ENCODE measurements at places on chromosomes 2 and 18.

GRCh38 chr2:165950438-165950837, 3.1 kb downstream of the TTC21B start:
- no peak for DNase-seq

DNA sequence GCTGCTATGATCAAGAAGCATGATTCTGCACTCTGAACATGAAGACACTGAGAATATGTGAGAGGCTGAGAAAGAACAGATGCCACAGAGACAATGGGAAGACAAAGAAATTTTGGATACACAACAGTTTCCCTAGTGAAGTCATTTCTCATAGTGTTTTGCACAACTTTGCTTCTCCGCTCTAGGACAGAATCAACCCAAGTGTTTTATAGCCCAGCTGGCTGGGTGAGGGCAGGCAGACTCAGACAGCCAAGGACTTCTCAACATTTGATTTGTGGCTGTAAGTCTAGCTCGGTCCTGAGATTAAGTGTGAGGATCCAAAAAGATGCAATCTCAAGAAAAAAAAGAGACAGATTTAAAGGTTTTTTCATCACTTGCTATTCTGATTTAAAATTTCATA, 536.5 kb upstream of the CRIM1 start:
- no peak for DNase-seq

DNA sequence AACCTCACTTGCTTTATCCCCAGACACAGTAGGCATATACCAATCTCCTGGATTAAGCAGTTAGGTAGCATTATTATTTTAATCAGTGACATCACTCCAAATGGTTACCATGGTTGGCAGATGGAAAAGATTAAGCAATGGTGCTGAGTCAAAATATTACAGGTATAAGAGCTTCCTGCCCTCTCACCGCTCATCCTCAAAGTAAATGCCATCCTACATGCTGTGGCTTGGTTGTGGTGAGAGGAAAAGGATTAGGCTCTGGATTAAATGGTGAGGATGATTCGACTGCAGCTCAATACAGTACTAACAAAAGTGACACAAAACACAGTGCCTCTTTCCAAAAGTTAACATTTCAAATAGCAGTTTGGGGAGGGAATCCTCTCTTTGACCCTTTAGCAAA, 108.9 kb upstream of the ACAA2 start:
- no peak for DNase-seq

- no peak for DNase-seq
Observed at GRCh38 chr2:128668946-128669345, 350.3 kb upstream of the HS6ST1 start.

GRCh38 chr2:95530734-95531133, 46.2 kb upstream of the TRIM43B start:
- no peak for DNase-seq

- peak; percentile 65 for DNase-seq
Observed at GRCh38 chr2:54551123-54551756, 95.1 kb downstream of the SPTBN1 start.

DNA sequence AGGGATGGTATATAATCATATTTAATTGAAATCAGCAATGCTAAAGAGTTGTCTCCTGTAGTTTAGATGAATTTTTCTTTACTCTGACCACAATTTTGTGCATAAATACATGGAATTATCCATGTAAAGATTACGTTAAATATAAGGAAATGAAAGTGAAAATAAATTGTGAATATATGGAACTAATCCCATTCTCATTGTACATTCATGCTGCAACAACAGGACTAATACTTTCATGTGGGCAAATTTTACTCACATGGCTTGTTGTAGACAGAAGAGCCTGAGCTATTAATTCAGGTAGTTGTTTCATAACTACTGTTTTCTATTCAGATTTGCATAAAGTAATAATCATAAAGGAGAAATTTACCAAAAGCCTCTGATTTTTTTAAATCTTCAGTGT, 357.8 kb downstream of the ARHGAP15 start:
- no peak for DNase-seq

DNA sequence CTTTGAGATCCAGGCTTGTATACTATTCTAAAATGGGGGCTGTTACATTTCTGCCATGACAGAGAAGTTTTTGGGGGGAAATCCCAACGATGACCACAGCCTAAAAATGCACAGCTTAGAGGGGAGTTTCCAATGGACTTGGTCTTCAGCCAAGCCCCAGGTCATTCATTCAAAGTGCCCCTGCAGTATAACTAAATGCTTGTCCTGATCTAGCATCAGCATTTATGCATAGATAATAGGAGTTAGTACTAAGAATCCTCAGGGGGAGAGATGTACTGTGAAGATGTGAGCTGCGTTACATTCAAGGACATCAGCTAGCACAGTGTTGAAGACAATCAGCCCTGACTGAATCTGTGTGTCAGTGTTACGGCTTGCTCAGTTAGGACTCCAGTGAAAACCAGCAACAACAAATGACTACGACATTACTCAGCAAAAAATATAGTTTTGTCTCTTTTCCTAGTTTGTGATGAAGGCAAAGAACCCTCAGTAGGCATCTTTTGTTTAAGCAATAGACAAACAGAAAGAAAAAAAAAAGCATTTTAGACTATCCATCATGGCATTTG, 160.9 kb downstream of the ZEB2 start:
- DNase-seq, result no peak

- peak; percentile 50 for DNase-seq
Observed at GRCh38 chr2:105969552-105969951, 224.5 kb downstream of the UXS1 start.

GRCh38 chr2:213306316-213306942, 22.2 kb downstream of the SPAG16 start:
- DNase-seq, result no peak

DNA sequence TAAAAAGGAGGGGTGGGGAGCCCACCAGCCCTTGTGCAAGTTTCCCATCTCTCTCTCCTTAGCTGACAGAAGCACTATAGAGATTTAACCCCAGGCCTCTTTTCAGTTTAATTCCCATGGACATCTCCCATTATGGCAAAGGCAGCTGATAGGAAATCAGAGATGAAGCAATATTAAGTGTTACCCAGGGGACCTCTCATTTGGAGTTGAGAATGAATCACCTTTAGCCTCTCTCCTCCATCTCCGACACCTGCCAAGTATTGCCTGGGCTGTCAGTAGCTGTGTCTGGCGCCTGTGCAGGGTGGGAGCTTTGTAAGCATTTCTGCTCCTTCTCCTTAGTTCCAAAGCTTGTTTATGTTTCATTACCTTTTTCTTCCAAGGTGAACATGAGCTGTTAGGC, 109.0 kb downstream of the AQP4 start:
- DNase-seq, result no peak
